BJ (cell line): ENCODE measurements at places on chromosomes 16 and 17. TPM values are rescaled to one million over a fixed set of nuclear protein-coding genes. Genes with fewer than 3 reads are reported as not detected.

The HSPB9 gene
- polyA plus RNA-seq = not detected in 2 replicates

The ARL17A gene
- polyA plus RNA-seq = 7.7 and 11.3 TPM in 2 replicates

The PDE6G gene
- 0.36 and 0.37 TPM in 2 replicates for polyA plus RNA-seq

The CA7 gene
- polyA plus RNA-seq = not detected in 2 replicates

The TMIGD1 gene
- polyA plus RNA-seq = not detected in 2 replicates

The CLEC18A gene
- polyA plus RNA-seq = 0.04 and 0.07 TPM in 2 replicates

The ACSM2A gene
- polyA plus RNA-seq = not detected in 2 replicates

The CNP gene
- 53.5 and 66.2 TPM in 2 replicates for polyA plus RNA-seq

DNA sequence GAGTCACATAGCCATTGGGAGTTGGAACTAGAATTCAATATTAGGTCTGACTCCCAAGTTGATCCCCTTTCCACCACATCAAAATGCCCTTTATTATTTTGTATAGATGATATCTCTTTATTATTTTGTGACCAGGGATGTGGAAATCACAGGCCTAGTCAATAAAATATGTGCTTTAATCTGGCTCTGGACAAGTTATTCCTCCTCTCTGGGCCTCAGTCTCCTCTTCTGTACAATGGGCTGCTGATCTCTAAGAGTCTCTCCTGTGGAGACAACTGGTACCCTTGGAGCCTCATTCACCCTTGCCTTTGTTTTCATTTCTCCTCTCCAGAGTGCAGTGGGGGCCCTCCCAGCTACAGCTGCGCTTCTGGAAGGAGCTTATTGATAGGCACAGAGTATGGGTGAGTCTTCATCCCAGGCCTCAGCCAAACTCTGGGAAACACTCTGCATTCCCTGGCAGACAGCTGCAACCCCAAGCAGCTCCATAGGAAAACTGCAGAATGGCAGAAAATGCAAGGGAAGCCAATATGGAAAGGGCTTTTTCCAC is 4.3 kb upstream of the ABAT start:
- DNase-seq = no peak

- DNase-seq = no peak
Measured at GRCh38 chr16:23575834-23576233, 18.3 kb downstream of the UBFD1 start.

- DNase-seq = no peak
Measured at GRCh38 chr17:17304521-17304985, 1.4 kb downstream of the NT5M start.

GRCh38 chr17:75821552-75821951 is 22.7 kb downstream of the UNC13D start:
- no peak for DNase-seq

DNA sequence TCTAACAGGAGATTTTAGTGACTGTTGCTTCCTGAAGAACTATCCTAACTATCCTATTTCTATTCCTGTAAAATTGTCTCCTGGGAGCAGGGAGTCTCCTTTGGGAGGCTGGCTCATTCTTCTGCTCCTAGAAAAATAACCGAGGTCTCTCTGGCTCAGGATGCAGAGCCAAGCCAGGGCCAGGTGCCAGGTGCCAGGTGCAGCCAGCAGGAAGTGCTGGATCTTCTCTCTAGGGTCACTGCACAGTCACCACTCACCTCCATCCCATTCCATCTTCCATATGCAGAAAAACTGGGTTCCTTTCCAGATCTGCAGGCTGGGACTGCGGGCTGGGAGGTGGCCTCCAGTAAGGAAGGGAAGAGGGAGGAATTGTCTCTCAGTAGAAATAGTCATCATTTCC is 3.8 kb upstream of the TMC7 start:
- no peak for DNase-seq

DNA sequence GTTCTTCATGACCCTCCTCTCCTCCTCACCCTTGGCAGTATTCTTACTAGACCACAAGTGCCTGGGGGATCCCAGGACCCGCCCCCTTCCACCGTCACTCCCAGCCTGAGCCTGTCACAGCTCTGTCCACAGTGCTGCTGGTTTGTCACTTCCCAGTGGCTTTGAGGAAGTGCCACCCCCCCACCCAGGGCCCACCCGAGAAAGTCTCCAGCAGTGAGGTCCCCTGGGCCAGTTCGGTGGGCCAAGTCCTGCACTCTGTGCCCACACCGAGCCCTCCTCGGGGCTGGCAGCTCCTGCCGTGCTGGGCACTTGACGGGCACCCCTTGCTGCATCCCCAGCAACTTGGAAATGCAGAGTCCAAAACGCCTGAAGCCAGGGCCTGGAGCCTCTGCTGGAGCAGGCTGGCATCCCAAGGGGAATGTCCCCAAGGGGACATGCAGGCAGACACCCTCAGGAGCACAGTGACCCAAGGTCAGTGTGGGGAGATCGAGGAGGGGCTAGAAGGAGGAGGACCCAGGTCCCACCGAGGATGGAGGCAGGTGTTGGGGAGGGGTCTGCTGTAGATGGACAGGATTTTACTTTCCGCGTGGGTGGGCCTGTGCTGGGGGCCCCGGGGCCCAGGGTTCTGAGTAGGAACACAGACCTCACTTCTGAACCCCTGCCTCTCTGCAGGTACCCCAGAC is 15.5 kb downstream of the MMP15 start:
- no peak for DNase-seq

GRCh38 chr16:47503936-47504335 is 42.8 kb downstream of the PHKB start:
- no peak for DNase-seq

DNA sequence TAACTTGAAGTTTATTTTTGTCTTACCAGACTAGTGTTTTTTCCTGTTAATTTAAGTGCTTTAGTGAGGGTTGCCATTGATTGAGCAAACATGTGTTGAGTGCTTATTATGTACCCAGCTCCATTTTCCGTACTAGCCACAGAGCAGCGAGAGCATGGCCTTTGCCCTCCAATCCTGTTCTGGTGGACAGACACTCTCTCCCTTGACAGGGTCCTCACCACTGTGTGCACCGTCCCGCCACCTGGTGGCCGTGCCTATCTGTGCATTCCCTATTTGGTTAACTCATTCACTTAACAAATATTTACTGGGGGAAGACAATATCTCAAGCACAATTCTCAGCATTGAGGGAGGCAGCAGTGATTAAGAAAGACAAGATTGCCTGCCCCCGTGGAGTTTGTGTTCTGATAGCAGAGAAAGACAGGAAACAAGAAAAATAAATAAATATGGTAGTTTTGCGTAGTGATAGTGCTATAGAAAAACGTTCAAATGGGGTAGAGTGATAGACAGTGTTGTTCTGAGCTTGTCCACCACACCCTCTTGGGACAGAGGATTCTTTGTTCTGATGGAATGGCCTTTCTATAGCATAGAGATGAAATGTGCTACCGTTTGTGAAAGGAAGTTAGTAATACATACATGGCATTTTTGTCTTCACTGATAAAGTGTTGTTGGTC is 13.0 kb downstream of the CDH13 start:
- DNase-seq = no peak

- DNase-seq = no peak
Measured at GRCh38 chr17:10526517-10526916, 8.2 kb upstream of the MYH1 start.

DNA sequence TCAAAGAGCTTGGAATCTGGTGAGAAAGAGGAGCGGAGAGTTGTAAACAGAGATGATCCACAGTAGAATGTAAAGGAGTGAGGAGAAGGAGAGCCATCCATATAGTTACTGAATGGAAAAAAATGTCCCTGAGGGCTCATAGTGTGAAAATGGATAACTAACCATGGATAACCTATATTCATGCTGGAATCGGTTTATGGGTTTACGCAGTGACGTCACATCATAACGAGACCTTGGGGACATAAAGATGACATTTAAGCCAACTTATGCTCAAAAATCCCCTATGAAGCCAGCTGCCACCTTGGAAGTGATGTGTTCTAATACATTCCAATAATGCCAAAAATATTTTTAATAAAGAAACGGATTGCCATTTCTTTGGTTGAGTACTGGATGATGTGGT is 22.5 kb downstream of the IRX6 start:
- no peak for DNase-seq

DNA sequence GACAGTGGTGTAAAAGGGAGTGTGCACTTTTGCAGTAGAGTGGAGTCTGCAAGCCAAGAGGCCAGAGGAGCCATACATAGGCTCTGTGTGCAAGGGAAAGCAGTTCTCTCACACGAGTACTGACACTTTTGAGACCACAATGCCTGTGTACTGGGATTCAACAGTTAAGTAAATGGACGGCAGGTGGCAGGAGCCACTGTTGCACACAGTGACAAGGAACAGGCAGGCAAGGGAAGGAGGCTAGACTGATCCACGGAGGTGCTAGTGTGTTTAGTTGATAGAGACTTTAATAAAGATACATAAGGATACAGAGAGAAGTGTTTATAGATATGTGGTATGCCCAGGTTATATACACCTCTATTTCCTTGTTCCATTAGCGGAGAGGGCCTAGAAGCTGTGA is 67.0 kb downstream of the MPRIP start:
- DNase-seq = no peak

- no peak for DNase-seq
Measured at GRCh38 chr17:4693416-4693815, 10.5 kb downstream of the PELP1 start.

DNA sequence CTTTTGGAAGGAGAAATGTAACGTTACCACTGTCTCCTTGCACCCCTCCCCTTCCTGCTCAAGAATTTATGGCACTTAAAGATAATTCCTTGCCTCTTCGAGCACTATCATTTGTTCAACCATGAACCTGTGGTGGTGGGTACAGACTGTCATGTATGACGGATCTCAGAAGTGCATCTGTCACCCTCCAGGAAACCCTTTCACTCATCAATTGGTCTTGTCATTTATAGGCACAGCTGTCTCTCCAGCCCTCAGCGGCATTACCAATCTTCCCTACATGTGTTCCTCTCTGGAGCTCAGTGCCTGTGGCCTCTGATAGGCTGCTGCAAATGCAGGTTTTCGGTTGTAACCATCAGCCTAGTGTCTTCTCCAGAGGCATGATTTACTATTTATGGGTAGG is 15.0 kb downstream of the CNTNAP4 start:
- DNase-seq = no peak

DNA sequence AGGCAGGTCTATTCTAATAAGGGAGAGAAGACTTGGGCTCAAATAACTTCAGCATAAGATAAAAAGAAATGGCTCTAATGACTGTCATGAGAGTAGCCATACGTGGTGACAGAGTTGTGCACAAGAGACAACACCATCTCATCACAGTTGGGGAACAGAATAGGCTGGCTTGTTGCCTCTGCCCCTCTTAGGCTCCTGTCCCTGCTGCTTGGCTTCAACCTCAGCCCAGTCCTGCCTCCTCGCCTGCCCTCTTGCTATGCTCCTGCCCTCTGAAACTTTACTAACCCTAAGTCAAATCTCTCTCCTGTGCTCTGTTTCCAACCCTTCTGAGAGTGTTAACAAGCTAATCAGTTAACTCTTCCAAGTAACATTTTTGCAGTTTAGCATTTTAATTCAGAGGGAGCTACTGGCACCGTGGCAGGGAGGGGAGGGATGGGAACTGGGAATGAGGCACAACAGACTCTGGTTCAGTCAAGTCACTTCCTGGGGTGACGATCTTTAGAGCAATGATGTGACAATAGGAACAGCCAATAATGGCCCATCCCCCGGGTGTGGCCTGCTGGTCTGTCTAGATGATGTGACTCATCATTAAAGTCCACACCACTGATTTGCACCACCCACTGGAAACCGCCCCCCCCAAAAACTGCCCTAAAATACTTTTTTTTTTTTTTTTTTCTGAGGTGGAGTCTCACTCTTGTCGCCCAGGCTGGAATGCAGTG is 35.5 kb downstream of the DNAH17 start:
- DNase-seq = no peak

DNA sequence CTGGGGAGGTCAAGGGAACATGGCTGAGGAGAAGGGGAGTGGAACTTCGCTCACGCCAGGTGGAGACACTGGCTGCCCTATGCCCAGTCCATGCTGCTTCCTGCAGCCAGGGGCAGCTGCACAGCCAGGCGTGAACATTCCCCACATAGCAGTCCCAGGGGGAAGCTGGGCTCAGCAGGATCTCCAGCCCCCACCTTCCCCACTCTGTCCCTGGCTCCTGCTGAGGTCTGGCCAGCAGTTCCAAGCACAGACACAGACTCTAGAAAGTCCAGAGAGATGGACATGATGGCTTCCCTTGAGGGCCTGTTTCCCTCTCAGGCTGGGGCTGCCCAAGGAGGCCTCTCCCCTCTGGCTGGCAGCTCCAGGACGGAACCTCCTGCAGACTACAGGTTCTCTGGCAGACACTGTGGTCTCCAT is 9.3 kb downstream of the JUP start:
- DNase-seq = no peak

DNA sequence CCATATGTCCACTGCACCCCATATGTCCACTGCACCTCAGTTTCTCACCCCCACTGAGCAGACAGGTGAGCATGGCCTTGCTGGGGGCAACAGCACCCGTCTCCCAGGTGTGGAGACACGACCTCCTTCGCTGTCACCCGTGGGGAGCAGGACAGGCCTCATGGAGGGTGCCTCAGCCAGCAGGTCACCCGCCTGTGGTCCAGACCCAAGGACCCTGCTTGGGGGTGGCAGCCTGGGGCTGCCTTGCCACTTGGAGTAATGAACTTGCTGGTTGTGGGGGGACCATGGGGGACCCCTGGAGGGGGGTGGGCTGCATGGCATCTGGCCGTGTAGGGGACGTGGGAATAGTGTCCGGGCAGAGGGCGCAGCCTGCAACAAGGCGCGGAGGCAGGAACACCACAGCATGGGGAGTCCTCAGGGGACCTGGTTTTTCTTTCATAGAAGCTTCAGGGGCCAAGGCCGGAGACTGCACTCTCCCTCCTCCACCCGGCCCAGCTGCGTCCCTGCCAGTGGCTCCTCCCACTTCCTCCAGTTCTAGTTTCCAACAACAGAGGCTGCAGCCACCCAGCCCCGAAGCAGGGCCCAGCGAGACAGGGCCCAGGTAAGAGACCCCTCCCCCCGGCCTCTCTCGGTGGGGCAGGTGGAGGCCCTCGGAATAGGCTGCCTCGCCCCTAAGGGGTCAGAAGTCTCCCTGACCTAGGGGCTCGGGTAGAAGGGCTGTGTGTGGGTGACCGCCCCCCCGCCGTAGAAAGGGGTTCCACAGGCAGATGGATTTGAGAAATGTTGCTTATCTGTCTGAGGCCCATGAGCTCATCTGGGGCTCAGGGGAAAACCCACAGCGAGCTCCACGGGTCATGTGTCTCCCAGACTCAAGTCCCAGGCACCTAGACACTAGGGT is at the start of gene NHLRC4:
NHLRC4 (plus strand) TSS at position 531 of the 898 bp plus-strand sequence. CDS start 1,043 bp downstream, outside the sequence.
- no peak for DNase-seq

DNA sequence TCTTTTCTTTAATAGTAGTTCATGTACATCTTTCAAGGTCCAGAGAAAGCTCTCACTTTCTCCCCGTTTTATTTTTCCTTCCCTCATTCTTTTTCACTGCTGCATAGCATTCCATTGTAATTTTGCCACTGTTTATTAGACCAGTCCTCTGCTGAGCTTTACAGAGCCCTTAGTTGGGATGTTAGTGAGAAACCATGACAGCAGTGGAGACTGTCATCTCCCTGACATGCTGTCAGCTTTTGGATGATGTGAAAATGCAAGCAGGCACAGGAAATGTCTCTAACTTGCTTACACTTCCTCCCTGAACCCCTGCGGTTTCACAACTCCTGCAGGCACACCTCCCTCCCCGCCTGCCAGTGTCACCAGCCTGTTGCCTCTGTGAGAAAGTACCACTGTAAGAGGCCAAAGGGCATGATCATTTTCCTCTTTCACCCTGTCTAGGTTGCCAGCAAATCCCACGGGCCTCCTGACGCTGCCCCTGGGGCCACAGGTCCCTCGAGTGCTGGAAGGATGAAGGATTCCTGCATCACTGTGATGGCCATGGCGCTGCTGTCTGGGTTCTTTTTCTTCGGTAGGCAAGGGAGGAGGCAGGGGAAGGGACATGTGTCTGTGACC is at the start of gene ITGAL:
ITGAL (plus strand) TSS at position 415 of the 615 bp plus-strand sequence; CDS start at position 511, 96 bp downstream.
- DNase-seq = no peak
